Stimulated activated CD4-positive, alpha-beta T cell treated with anti-CD3 and anti-CD28 coated beads, Interleukin-4, amount 100 ng/mL, for 4 hours (primary cell): ENCODE measurements at places on chromosomes 11 and 22.

DNA sequence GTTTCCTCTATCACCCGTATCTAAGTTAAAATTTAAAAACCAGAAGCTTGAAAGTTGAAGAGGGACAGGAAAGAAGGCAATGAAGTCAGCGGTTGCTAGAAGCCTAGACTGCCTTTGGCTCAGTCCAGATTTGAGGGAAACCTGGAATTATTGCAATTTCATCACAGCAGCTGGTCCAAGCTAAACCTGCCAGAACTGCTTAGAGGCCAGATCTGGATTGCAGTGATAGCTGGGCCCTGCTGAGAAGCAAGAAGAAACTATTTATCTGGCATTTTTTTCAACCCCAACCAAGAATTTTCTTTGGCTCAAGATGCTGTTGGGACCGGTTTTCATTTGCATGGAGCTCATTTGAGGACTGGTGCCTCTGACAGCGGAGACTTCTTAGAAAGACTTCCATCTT lies 121.5 kb upstream of the TEAD1 start:
- no peak for DNase-seq

DNA sequence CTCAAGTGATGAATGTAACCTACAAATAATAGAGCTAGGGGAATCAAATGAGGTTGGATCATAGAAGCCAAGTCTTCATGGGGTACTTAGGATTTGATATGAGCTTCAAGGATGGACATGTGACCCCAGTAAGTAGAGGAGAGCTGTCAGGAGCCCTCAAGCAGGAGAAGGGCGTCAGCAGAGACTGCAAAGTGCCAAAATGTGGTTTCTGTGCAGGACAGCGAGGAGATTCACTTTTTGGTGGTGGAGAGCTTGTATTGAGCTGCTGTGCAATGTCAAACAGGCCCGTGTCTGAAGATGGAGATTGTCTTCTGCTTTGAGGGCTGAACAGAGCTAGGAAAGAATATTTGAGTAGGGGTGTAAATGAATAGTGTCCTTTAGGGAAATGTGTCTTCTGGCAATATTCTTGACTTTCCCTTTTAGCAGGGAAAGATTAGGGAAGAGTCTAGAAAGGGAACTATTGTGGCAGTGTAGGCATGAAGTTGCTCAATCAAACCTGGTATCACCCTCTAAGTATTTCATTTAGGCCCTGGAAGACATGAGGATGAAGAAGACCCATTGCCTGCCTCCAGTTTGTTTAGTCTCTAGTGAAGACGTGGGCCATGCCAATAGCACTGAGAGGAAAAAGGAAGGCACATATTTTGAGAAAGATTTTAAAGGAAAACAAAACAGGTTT lies 31.2 kb upstream of the SORL1-AS1 start:
- DNase-seq: no peak

DNA sequence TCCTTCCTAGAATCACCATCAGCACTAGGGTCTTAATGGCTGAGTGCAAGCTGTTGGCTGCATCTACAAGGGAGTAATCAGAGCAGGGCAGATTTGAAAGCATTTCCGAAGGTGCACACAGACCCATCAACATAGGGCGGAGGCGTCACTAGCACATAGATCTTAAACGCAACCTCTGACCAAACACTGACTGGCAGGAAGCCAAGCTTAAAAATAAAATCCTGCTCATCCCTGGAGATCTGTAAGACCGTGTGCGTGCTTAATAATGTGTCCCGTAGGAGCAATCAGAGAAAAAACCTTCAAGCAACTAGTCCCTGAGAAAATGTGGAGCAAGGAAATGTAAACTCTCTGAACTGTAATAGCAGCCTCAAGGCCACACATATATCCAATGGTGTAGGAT lies 470.5 kb downstream of the ETS1 start:
- DNase-seq: no peak

DNA sequence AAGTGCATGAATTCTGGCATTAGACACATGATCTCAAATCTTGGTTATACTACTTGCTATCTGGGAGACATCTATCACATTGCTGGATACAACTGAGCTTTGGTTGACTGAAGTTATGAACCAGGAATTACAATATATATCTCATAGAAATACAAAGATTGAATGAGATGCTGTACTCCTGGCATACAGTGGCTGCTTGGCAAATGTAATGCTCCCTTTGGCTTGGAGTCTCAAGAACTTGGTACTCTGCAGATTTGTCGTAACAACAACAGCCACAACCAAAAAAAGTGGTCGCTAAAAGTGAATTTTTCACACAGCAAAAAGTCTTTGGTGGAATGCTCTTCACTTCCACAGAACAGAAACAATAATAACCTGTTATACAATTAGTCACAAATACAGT lies 1082.6 kb downstream of the DLG2 start:
- DNase-seq: no peak

DNA sequence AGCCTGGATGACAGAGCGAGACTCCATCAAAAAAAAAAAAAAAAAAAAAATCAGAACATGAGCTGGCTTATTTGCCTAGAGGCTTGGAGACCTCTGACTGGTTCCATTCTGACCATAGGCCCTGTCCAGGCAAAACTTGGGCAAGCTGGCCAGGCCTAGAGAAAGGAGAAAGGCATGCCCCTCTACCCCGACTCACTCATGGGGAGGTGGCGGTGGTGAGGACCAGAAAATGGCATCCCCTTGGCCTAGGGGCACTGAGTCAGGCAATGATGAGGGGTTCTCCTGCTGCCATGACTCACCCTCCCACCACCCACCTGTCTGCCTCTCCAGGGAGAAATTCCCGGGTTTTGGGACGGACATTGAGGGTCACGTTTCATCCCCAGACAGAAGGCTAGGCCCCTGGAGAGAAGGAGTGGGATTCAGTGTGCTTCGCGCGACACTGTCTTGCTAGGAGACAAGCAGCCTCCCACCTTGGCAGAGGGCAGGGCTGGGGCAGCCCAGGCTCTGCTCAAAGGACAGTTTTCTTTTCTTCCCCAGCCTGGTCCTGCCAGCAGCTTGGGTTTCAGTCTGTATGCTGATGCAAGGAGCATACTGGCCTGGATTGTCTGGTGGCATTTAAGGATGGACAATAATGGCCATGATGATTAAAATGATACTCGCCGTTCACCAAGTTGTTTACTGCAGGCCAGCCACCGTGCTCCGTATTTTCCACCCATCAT lies 17.2 kb downstream of the TOB2 start:
- no peak for DNase-seq

- no peak for DNase-seq
These were observed 3.8 kb downstream of the SLC29A2 start for GRCh38 chr11:66367561-66368312.

GRCh38 chr11:68315171-68315920 lies 3.0 kb downstream of the LRP5 start:
- no peak for DNase-seq

- no peak for DNase-seq
These were observed 5.6 kb upstream of the LRFN4 start for GRCh38 chr11:66851239-66851596.
